Endodermal cell (in vitro differentiated cells): ENCODE measurements at places on chromosomes 16 and 17.

DNA sequence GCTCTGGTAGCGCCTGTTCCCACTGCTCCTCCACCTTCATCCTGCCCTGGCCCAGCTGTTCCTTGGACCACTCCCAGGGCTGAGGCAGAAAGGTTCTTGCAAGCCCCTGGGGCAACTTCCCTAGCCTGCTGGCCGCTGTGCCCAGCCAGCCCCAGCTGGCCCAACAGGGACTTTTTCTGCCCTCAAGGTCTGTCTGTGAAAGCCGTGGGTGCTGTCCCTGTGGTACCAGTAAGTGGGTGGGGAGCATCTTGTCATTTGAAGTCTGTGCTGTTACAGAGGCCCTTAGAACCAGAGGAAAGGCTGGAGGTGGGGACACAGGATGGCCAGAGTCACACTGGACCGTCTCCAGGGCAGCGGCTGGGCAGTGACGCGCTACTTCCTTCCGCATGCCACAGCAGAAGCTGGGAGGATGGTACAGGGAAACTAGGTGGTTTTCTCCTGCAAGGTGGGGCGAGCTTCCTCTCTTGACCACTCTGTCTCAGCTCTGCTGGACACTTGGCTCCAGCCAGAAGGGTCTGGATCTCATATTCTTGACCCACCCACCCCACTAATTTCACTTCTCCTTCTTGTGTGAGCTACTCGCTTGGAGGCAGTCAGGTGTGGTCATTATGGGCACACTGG lies 87.8 kb downstream of the PLCG2 start:
- DNase-seq, result no peak

GRCh38 chr17:5467416-5467815 lies 1.4 kb downstream of the DHX33 start:
- DNase-seq, result no peak

- DNase-seq, result no peak
These were observed 164.5 kb downstream of the NTN1 start for GRCh38 chr17:9185688-9186284.

DNA sequence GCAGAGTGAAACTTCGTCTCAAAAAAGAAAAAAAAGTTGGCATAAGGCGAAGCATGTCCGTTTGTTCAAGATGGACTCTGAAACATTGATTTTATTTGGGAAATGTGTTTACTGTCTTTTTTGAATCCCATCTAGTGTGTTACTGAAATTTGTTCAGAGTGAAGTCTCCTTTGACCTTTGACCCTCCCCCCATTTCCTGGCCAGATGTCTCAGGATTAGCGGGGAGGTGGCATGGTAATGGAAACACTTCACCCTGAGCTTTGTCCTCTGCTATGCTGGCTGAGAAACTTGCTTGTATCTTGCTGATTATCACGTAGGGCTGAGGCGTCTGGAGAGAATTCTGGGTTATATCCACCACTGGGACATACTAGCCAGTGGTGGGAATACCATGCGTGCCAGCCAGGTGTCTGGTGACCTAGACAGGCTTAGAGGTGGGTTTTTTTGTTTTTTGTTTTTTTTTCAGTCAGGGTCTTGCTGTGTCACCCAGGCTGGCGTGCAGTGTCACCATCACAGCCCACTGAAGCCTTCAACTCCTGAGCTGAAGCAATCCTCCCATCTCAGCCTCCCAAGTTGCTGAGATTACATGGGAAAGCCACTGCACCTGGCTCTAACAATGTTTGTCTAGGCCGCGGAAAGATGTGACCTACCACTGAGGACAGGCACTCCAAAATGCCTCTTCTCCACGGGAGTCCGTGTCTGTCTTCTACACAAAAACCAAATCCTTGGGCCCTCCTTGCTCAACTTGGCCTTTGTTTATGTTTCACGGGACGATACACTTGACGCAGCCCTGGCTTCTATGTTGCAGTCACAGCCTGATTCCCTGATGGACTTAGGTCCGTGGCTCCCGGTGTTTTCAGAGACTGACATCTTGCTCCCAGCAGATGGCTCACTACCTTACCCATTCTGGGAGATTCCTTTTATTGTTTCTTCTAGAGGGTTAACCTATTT lies 6.6 kb upstream of the GALK1 start:
- DNase-seq, result no peak

DNA sequence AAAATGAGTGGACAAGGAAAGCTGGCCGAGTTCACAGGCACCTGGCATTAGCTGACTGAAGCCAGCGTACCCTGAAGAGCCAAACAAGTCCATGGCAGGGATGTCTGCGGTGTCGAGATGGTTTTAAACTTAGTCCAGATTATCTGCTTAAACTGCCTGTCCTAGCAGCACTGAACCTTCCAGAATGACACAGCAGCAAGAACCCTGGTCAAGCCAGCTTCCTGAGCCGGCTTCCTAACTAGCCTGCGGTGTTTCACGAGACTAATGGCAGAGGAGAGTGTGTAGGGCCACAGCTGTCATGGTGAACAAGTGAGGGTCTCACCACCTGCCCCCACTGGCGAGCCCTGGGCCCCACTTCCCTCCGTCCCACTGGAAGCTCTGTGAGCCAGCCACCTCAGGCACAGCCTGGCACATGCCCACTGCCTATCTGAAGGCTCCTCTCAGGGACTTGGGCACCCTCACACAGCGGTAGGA lies 28.8 kb upstream of the MTSS2 start:
- DNase-seq, result no peak

- no peak for DNase-seq
These were observed 393.1 kb downstream of the CNTNAP4 start for GRCh38 chr16:76670125-76670857.

DNA sequence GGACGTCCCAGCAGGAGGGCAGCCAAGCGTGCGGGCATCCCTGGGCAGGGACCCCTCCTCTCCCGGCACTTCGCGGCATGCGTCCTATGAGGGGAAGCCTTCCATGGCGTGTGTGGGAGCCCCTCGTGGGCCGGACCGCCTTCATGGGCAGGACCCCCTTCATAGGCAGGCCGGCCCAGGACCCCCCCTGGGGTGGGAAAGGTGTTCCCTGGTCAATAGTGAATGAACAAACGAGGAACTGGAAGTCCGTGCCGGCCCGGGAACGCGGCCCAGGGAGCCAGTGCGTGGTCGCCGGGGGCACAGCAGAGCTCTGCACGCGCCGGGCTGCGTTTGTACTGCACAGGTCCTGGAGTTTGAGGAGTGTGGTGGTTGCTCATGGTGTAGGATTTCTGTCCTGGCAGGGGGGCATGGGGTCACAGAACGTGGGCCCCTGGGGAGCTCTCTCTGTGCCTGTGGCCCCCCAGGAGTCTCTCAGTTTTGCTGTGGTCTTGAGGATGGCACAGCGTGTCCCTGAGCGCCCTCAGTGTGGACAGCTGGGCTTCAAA lies 13.9 kb downstream of the BAIAP2 start:
- DNase-seq, result no peak

DNA sequence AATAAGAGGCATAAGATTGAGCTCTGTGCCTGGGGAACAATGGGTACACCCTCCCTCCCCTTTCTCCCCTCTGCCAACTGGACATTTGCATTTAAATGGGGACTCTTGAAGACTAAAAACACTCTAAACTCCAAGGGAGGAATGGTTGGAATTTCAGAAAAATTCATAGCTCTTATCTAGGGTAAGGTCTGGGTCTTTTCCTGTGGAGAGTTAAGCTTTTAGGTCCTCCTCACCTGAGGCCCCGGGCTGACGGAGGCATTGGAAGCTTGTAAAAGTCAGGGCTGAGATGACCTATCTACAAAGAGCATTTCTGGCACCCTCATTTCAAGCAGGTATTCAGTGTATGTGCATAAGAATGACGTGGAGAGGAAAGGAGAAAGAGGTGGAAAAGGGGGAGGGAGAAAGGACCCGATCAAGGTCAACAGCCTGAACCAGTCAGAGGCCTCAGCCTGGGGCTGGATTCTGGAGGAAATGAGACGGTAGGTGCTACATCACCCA lies 78.0 kb downstream of the RAP1GAP2 start:
- DNase-seq, result peak; percentile 92
